ENCODE measurements at places on chromosomes 6 and 20. TPM values are rescaled to one million over a fixed set of nuclear protein-coding genes. Genes with fewer than 3 reads are reported as not detected.

DNA sequence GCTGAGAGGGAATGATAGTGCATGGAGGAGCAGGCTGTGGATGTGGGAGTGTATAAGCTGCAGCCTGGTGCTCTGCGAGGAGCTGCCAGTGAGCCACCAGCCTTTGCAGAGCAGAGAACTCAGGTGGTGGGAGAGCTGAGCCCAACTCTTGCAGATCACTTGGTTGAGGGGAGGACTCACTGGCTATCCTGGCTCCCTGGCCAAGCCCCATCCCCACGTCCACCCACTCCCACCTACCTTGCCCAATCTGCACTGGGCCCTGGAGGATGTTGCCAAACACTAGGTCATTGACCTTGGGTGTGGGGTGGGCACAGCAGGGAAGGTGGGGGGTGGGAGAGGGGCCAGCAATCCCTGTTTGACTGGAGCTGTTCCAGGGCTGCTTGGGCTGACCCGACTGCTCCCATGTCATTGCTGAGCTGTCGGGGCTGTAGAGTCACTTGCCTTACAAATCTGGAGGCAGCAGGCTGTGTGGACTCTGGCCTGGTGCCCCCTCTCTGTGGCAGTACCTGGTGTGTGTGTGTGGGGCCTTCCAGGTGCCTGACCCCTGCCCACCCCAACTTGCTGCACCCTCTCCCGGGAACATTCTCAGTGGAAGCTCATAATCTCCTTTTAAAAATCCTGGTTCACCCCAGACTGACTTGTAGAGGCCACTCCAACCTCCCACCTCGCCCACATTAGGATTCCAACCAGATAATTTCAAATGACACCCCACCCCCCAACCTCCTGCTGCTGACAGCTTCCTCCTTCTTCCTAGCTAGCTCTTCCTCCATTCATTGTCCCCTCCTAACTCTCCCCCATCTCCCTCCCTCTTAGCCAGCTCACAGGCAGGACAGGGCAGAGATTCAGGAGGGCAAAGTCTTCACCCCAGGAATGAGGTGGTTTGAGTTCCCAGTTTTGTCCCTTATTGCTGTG lies 162.3 kb downstream of the MRPL14 start:
- H3K27me3 ChIP-seq: peaks cover 18% of the 10 kb centered on the region
- no peaks in the 10 kb centered on the region for H3K4me1 ChIP-seq
- H3K36me3 ChIP-seq: no peaks in the 10 kb centered on the region
- peak overlapping the region; percentile 48 for H3K27ac ChIP-seq

Gene CAGE1
- total RNA-seq: not detected

- no peak overlapping the region for H3K27ac ChIP-seq
- H3K27me3 ChIP-seq: peaks cover 6% of the 10 kb centered on the region
- no peaks in the 10 kb centered on the region for H3K36me3 ChIP-seq
- H3K4me3 ChIP-seq: no peak overlapping the region
Observed at GRCh38 chr6:47071681-47072080, 29.5 kb upstream of the ADGRF1 start.

DNA sequence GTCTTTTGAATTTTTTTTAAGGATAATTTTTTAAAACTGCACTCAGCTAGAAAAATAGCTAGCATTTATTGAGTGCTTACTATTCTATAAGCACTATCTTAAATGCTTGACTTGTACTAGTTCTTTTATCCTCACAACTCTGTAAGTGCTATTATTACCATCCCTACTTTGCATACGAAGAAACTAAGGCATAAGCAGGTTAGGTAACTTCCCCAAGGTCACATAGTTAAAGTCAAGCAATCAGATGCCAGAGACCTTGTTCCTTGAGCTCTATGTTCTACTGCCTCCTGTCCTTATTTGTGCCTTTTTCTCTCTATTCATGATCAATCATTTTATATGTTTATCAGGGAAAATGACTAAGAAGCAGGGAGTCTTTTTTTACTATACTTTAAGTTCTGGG lies 65.0 kb downstream of the GCLC start:
- no peak overlapping the region for H3K4me3 ChIP-seq
- H3K27ac ChIP-seq: no peak overlapping the region
- no peak for DNase-seq
- peaks cover 35% of the 10 kb centered on the region for H3K4me1 ChIP-seq
- no peaks in the 10 kb centered on the region for H3K36me3 ChIP-seq

- H3K27ac ChIP-seq: no peak overlapping the region
- peaks cover 80% of the 10 kb centered on the region for H3K27me3 ChIP-seq
- H3K4me3 ChIP-seq: no peak overlapping the region
- no peaks in the 10 kb centered on the region for H3K4me1 ChIP-seq
- DNase-seq: no peak
Observed at GRCh38 chr6:112296694-112297093, 42.3 kb upstream of the LAMA4 start.

- peaks cover 4% of the 10 kb centered on the region for H3K27me3 ChIP-seq
- H3K4me1 ChIP-seq: peaks cover 4% of the 10 kb centered on the region
- H3K4me3 ChIP-seq: no peak overlapping the region
- peak overlapping the region; percentile 2 for H3K27ac ChIP-seq
- peaks cover 1% of the 10 kb centered on the region for H3K36me3 ChIP-seq
Observed at GRCh38 chr6:6695625-6696276, 107.2 kb downstream of the LY86 start.

- H3K4me1 ChIP-seq: no peaks in the 10 kb centered on the region
- H3K27ac ChIP-seq: no peak overlapping the region
- DNase-seq: no peak
- H3K4me3 ChIP-seq: no peak overlapping the region
Observed at GRCh38 chr6:139395891-139396301, 21.4 kb upstream of the CITED2 start.

- H3K36me3 ChIP-seq: peaks cover 2% of the 10 kb centered on the region
- no peak for DNase-seq
- no peaks in the 10 kb centered on the region for H3K4me1 ChIP-seq
- no peak overlapping the region for H3K4me3 ChIP-seq
- no peaks in the 10 kb centered on the region for H3K27me3 ChIP-seq
Observed at GRCh38 chr6:130928158-130928912, 101.1 kb downstream of the SMLR1 start.

- no peak for DNase-seq
- H3K27me3 ChIP-seq: no peaks in the 10 kb centered on the region
- peaks cover 8% of the 10 kb centered on the region for H3K4me1 ChIP-seq
- H3K4me3 ChIP-seq: no peak overlapping the region
- peaks cover 19% of the 10 kb centered on the region for H3K36me3 ChIP-seq
- H3K27ac ChIP-seq: no peak overlapping the region
Observed at GRCh38 chr6:14127611-14128010, 10.0 kb downstream of the CD83 start.

DNA sequence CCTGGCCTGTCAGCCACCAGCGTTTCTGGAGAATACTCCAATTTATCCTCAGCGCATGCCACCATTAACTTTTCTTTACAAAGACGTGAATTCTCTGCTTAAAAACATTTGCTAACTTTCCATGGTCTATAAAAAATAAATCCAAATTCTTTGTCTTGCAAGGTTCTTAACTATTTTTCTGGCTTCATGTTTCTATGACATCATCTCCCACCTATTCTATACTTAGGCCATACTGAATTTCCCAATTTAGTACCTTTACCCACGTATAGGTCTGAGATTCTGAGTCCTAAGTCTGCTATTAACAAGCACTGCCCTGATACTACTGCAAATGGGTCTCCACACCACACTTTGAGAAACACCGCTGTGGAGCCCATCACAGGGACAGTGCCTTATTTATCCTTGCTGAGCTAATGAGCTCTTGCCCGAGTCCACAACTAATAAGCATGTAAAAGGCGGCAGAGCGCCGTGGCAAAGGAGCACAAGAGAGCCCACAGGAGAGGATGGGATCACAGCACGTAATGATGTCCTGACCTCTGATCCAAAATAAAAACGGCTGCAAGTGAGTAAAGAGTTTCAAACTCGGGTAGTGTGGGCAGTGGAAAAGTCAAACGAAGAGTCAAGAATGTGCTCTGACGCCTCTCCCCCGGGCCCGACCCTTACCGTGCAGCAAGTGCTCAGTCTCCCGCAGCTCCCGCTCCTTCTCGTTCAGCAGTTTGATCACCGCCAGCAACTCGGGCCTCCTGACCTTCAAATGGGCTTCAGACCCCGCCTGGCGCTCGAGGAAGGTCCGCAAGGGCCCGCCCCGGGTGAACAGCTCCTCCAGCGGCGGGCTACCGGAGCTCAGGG lies 519 bp downstream of the MTRF1L start:
- peaks cover 32% of the 10 kb centered on the region for H3K36me3 ChIP-seq
- peak overlapping the region; percentile 93 for H3K4me3 ChIP-seq
- DNase-seq: peak; percentile 42
- peaks cover 2% of the 10 kb centered on the region for H3K27me3 ChIP-seq

All from activated CD8-positive, alpha-beta memory T cell treated with anti-CD3 and anti-CD28 coated beads, Interleukin-2, amount 10 ng/mL, durations not matched to agents 7 days and 5 days (primary cell).